ENCODE measurements at places on chromosomes 7 and 10.

- no peak for DNase-seq
Measured at GRCh38 chr7:157372300-157373232, 35.8 kb downstream of the DNAJB6 start.

GRCh38 chr10:2464483-2464882, 602.9 kb upstream of the PFKP start:
- no peak for DNase-seq

DNA sequence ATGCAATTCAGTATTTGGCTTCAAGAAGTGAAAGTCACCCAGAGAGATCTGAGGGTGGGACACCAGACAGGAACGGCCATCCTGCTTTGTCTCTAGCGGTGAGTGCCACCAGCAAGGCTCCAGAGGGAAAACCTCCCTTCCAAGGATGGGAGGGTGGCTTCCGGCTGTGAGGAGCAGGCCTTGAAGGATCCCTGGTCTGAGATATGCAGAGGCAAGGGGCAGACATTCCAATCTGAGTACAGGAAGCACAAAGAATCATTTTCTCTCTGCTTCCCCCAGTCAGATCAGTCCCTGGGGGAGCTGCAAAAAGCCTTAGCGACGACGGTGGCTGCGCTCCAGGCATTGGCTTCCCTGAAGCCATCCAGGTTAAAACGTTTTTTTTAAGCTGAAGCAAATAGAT, 167.4 kb downstream of the TEX36 start:
- no peak for DNase-seq

GRCh38 chr10:91198781-91199180, 21.7 kb upstream of the PCGF5 start:
- DNase-seq = no peak

DNA sequence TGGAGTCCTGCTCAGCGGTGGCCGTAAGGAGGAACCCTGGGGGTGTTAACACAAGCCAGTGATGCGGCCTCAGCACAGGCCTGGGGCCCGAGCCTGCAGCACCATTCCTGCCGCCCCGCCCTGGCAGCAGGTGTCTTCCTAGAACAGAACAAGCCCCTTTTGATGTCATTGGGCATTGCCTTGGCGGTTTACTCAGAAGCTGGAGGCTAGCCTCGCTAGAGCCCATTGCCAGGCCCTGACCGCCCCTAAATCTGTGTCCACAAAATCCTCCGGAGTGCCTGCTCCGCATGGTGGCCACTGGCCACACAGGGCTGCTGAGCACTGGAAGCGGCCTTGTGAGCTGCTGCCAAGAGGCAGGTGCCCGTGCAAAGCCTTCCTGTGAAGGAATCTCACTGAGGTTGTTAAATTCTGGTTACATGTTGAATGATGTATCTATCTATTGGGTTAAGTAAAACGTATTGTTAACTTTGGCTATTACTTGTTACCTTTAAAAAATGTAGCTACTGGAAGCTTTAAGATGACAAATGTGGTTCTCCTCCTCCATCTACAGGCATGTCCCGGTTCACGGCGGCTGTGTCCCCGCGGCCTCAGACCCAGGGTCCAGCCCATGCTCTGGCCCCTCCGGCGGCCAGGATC, 1.2 kb upstream of the INPP5A start:
- DNase-seq = no peak

- no peak for DNase-seq
Measured at GRCh38 chr10:49355221-49355620, 40.7 kb downstream of the DRGX start.

DNA sequence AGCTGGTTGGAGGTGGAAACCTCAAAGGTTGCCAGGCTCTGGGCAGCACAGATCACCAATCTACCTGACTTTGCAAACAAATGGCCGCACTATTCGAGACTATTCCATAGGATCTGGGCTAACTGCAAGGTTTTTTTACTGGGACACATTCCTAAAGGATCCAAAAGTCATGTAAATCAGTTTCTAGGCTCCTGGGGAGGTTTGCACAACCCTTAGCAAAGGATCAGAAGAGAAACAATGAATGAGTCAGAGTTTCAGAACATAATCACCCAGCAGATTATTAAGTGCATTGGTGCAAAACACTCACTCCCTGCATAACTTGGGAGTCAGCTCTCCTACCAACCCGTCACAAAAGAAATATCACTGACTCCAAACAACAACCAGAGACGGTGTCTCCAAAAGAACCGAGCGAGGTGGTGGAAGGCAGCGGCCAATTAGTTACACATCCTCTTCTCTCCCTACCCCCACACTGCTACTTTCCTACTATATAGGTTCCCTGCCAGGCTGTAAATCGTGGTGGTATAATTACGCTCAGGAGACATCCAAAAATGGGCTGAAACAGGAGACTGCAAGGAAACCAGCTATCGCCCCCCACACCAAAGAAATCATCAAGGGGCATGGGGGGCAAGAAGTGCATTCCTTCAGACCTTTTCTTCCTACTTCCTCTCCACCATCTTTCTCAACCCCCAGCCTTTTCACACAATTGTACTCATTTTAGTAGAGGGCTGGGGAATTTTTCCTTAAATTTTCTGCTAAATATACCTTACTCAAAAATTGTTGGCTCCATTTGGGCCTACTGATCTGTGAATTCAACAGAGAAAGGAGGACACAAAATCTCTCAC, 3.2 kb downstream of the UBE2H start:
- DNase-seq = no peak

- DNase-seq = no peak
Measured at GRCh38 chr7:134630893-134631292, 15.8 kb upstream of the BPGM start.

GRCh38 chr10:47222461-47222860, 77.5 kb upstream of the GDF10 start:
- no peak for DNase-seq

- DNase-seq = no peak
Measured at GRCh38 chr10:11373717-11374171, 237.7 kb downstream of the USP6NL start.

GRCh38 chr7:118259115-118259514, 34.6 kb downstream of the ANKRD7 start:
- no peak for DNase-seq

DNA sequence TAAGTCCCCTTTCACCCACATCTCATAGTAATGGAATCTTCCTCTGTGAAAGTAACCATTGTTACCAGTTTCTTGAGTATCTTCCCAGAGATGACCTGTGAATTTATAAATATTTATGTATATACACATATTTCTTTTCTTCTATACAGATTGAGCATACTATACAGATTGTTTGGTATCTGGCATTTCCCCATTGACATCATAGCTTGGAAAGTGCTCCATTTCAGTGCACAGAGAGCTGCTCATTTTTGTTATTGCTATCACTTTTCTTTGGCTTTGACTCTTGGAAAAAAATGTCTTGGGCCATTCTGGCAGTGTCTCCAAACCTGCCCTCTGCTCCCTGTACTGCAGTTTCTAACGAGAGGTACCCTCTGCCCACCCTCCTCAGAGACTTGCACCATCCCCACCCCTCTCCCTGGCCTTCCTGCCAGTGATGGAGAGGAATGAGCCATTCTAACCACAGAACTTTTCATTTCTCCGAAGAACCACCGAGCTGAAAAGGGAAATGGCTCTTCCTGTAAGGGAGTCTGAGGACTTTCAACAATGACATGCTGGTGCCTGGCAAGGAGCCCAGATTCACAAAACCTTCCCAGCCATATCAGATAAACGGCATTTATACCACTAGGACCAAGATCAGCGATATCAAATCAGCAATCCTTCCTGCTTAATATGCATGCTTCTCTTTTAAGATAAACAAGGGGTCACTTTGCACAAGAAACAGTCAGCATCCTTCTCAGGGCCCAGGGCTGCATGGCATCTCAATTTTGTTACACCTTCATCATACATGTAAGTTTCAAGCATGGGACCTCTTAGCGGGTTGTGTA, 19.7 kb upstream of the CCSER2 start:
- DNase-seq = no peak

GRCh38 chr7:33287738-33288137, 158.4 kb downstream of the BBS9 start:
- no peak for DNase-seq

- DNase-seq = no peak
Measured at GRCh38 chr10:98420786-98421185, 5.8 kb upstream of the PYROXD2 start.

DNA sequence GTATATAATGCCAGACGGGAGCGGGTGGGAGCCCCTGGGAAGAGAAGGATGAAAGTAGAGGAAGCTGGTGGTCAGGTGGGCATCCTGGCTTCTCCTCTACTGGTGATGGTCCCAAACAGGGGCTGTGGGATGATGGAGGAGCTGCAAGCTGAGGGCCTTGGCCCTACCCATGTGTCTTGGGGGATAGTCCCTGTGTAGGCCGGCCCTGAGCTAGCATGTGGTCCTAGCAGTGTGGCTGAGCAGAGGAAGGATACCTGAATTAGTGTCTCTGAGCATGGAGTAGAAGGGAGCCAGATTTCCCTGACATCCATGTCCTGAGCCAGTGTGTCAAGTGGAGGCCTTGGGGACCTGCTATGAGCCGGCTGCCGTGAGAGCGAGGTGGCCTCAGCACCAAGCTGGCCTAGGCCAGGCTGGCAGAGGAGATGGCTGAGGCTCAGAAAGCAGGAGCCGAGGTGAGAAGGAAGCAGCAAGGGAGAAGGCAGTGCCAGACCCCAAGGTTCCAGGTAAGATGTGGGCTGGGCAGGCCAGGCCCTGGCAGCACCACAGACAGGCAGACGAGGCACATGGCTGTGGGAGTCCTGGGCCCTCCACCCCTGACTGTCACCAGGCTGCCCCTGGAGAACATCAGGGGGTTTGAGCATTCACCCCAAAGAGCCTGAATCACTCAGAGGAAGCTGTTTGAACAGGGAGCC, 150.2 kb downstream of the ABCA13 start:
- DNase-seq = no peak

- no peak for DNase-seq
Measured at GRCh38 chr10:74852381-74852780, 26.0 kb downstream of the KAT6B start.

- no peak for DNase-seq
Measured at GRCh38 chr7:124701955-124702354, 63.6 kb downstream of the GPR37 start.

DNA sequence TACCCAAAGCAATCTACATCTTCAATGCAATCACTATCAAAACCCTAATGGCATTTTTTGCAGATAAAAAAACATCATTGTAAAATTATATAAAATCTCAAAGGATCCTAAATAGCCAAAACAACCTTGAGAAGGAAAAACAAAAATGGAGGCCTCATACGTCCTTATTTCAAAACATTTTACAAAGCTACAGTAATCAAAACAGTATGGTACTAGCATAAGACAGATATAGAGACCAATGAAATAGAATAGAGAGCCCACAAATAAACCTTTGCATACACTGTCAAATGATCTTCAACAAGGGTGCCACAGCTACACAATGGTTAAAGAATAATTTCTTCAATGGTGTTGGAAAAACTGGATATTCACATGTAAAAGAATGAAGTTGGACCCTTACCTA, 34.5 kb downstream of the PDLIM1 start:
- no peak for DNase-seq

- DNase-seq = no peak
Measured at GRCh38 chr7:107313355-107313754, 144.6 kb downstream of the HBP1 start.

- DNase-seq = no peak
Measured at GRCh38 chr7:141880960-141881359, 35.2 kb upstream of the OR9A4 start.

- DNase-seq = no peak
Measured at GRCh38 chr10:47443145-47443544, 40.8 kb downstream of the ANXA8 start.

GRCh38 chr7:117248829-117249228, 74.0 kb downstream of the WNT2 start:
- no peak for DNase-seq

DNA sequence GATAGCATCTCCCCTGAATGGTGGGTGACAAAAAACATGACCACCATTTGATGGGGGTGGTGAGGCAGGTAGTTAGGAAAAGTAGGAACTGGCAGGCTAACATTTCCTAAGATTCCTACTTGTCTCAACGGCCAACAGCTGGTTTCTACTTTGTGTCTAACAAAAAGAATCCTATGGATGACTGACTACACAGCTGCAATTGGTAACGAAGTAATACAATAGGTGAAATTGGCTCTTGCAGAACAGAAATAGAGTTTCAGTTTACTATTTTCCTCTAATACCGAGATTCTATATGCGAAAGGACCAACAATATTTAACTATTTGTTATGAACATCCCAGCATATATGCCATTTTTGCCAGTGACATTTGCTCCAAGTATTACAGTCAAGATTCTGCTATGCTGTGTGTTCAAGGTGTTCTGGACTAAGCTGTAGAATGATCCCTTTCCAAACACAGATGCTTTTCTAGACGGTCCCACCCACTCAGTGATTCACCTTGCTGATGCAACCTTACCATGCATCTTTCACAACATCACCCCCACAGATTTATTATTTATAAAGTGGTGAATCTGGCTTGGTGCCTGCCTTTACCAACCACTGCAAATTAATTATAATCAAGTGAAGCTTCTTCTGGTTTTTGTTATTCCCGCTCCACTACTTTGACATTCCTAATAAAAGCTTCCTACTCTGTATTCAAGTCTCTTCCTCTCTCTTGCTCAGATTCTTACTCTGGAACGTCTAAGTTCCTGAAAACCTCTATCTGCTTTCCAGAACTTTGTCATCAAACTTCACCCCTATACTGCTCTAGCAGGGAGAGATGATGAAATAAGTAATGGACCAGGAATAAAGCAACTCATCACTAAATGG, 16.8 kb downstream of the BBIP1 start:
- DNase-seq = no peak

DNA sequence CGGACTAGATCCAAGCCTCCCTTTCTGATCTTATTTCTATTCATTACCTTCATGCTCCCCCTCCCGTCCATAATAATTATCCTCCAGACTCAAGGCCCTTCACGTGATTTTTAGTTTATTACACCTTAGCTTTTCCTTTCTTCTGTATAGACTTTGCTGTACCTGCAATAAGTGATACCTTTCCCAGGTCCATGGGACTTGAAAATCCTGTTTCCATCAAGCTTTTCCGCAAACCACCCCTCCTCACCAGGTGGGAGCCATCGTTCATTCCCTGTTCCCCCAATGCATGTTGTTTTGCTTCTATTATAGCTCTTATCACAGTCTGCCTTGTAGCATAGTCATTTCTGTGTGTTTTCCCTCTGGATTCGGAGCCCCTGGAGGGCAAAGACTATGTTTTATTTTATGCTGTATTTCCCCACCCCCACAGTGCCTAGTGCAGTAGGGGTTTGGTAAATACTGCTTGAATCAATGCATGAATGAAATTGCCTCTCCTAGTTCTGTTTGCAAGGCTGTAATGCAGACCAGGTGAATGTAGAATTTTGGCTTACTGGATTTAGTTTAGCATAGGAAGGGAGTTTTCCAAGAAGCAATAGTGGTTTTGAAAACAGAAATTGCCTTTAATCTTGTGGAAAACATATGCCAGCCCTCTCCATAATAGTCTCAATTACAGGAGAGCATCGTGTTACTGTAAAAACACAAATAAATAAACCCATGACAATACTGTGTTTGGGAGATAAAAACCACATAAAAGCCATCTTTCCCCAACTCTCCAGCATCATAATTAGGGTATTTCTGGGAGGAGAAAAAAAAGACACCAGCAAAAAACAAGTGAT, 213.4 kb downstream of the AUTS2 start:
- DNase-seq = no peak

GRCh38 chr10:5895804-5896203, 5.8 kb downstream of the FBH1 start:
- DNase-seq = no peak

- DNase-seq = no peak
Measured at GRCh38 chr7:133723044-133723443, 404.1 kb upstream of the LRGUK start.
